ENCODE measurements at places on chromosomes 11 and 22. TPM values are rescaled to one million over a fixed set of nuclear protein-coding genes. Genes with fewer than 3 reads are reported as not detected.

- no peak for DNase-seq
Observed at GRCh38 chr11:31763296-31763695, 47.8 kb downstream of the PAX6 start.

DNA sequence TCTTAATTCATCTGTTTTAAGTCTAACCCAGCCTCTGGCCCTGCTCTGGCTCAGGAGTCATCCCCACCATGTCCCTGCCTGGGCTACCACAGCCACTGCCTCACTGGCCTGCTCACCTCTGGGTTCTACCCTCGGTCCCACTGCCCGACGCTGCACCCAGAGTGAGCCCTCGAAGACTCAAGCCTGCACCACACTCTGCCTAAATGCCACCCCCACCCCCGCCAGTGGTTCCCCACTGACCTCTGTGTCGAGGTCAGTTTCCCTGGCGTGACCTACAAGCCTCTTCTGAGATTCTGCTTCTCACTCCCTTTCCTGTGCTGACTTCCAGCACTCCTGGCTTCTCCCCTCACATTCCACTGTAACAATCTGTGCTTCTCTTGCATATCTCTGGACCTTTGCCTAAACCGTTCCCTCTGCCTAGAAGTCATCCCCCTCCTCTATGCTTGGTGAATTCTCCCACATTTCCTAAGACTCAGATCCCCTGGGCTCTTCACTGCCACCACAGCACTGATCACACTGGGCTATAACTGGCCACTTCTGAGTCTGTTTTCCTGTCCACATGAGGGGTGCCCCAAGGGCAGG, 12.5 kb upstream of the PDE2A start:
- no peak for DNase-seq

GRCh38 chr11:74685905-74686304, 45.3 kb downstream of the CHRDL2 start:
- no peak for DNase-seq

- DNase-seq: no peak
Observed at GRCh38 chr11:124207102-124207792, 24.1 kb downstream of the OR10D3 start.

- DNase-seq: no peak
Observed at GRCh38 chr11:24502425-24502824, 5.6 kb downstream of the LUZP2 start.

DNA sequence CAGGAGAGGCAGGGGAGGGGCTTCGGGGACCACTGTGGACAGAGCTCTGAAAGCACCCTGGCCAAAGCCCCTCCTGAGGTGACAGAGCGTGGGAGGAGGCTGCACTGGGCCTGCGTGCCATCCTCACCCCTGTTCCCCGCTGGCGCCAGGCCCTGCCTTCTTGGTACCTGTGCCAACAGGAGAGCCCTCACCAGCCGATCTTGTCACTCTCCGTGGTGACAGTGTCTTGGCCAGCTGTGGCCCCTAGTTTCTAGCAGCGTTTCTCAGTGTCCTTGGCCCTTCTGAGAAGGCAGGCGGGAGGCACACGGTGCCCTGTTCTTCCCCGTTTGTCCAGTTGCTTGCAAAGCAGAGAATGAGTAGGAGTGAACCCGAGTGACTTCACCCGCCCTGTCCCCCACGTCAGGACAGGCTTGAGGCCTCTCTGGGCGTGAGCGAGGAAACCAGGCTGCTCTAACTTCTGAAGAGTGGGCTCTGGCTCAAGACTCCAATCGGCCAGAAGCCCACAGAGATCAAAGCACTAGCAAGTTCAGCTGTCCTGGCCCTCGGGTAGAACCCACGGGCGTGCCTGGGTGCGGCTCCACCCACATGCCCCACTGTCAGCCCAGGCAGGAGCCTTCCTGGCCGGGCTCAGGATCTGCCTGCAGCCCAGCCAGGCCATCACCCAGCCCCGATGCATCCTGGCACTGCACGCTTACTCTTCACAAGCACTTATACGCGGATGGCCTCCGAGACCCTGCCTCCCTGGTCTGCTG, 60.2 kb upstream of the EMID1 start:
- DNase-seq: no peak

DNA sequence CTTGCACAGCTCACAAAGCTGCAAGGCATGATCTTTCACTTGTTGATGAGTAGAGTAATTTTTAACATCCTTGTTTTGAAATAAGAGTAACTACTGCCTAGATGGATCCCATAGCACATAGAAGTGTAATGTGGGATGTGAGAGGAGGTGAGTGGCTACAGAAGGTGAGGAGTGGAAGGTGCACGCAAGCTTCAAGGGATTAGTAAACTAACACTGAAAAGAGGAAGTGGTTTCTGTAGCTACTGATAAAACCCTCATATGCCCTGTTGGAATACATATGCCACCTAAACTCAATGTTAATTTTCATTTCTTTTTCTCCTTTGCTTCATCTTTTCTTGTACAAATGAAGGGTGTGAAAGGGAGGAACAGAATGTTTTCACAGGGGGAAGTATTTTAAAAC, 22.0 kb upstream of the CTSC start:
- no peak for DNase-seq

DNA sequence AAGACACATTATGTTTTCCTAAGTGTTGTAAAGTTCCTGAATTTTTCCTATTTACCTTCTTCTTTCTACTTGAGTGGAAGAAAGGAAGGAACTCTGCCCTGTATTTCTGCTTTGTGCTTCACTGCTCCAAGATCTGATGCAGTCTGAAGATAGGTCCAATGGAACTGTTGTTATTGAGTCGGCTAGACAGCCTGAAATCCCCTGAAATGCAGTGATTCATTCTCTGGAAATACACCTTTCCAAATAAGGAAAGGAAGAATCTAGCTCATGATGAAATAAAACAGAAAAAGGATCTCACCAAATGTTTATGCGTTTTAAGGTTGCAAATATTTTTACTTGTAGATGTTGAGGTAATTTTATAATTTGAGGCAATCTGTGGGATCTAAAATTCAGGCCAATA, 322.8 kb downstream of the GUCY1A2 start:
- no peak for DNase-seq

DNA sequence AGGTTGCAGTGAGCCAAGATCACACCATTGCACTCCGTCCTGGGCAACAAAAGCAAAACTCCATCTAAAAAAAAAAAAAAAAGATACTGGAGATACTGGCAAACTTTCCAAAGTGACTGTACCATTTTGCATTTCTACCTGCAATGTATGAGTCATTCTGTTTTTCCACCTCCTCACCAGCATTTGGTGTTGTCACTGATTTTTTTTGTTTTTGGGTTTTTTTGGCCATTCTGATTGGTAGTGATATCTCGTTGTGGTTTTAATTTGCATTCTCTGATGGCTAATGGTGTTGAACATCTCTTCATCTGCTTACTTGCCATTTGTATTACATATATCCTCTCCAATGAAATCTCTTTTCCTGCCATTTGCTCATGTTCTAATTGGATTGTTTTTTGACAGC, 12.0 kb upstream of the RBX1 start:
- DNase-seq: no peak

TEAD1 gene
- 17.5 TPM for total RNA-seq

SGSM1 gene
- not detected for total RNA-seq

KLHL35 gene
- 0.12 TPM for total RNA-seq

PANX2 gene
- 0.12 TPM for total RNA-seq

RHOG gene
- 13.0 TPM for total RNA-seq
